Effector memory CD4-positive, alpha-beta T cell (primary cell): ENCODE measurements at places on chromosomes 1 and 21.
A peak's percentile ranks its signal among the peaks of the same experiment; 100 is the strongest.

GRCh38 chr1:117826540-117827078 is 102.8 kb downstream of the GDAP2 start:
- DNase-seq = no peak

DNA sequence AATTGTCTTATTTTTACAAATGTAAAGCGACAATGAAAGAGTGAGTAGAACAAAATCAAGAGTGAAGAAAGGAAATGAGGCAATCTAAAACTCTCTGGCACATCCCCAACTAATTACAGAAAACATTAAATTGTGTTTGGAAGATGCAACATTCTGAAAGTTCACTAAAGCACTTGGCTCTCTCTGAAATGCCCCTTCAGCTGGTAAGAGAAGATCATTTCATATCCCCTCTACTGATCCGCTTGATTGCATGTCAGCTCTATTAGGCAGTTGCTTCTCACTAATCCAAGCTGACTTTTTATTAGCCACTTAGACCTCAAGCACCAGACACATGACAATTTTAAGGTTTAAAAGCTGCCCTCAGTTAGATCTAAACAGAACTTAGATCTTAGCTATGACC is 262.8 kb upstream of the PRMT6 start:
- DNase-seq = no peak

DNA sequence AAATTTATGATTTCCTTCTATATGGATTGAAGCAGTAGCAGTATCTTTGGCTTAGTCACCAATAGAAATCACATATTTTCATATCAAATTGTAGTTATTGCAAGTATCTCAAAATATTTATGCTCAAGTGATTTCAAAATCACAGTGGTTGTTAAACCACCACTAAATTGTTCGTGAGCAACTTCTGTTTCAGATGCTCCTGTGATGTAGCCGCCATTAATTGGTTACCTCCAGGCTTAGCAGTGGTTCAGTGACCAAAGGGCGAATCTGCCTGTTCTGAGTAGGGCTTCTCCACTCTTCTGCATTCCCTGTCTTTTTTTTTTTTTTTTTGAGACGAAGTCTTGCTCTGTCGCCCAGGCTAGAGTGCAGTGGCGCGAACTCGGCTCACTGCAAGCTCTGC is 1.9 kb upstream of the CNKSR1 start:
- no peak for DNase-seq

- no peak for DNase-seq
Observed at GRCh38 chr1:17558541-17558940, 19.0 kb downstream of the ARHGEF10L start.

DNA sequence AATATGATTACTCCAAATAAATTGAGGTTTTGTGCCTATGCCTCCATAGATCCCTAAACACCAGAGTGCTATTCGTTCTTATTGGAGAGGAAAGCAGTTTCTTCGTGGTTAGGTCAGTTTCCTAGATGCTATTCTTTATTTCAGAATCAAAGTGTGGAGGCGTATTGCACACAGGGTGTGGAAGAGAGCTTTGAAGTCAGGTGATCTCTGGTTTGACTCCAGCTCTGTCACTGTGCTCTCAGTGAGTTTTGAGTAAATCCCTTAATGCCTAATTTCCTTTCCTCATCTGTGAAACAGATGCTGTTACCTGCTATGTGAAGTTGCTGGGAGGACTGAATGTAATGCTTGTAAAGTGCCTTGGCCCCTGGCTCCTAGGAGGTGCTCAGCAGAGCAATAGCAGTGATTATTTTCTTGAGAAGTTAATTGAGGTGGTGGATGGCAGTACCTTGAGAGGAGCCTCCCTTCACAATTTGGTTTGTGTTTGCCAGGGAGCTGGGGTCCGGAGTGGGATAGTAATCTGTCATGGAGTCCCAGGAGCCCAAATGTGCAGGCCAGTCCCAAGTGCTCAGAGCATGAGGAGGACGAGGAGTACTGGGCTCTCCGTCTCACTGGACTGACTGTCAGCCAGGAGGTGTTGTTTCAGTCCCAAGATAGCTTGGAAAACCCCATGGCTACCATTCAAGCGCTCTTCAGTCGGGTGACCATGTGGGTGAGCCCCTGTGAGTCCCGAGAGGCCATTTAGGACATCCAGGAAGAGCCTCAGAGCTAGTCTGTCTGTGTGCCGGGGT is 14.9 kb downstream of the NTPCR start:
- DNase-seq = no peak

DNA sequence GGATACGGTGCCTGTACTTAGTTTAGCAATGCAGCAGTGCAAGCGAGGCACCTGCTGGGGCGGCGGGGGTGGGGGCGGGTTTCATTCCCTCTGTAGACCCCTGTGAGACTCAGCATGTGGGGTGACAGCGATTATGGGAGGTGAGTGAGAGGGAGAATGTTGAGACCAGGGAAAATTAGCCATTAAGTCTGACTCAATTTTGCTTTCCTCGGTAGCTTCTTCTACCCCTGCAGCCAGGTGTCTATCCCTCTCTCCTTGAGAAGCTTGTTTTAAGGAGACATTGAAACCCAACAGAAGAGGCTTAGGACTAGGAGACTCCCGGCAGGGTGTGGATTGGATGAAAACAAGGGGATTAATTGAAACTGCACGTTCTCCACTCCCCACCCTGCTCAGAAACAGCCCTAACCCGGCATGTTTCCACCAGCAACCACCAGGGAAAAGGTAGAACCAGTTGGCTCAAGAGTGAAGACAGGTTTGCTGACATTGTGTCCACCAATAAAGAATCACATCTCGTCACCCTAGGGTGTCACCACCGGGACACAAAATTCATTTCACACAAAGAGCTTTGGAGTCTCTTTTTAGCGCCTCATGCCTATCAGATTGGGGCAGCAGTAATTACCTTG is 20.6 kb upstream of the ATF3 start:
- no peak for DNase-seq

DNA sequence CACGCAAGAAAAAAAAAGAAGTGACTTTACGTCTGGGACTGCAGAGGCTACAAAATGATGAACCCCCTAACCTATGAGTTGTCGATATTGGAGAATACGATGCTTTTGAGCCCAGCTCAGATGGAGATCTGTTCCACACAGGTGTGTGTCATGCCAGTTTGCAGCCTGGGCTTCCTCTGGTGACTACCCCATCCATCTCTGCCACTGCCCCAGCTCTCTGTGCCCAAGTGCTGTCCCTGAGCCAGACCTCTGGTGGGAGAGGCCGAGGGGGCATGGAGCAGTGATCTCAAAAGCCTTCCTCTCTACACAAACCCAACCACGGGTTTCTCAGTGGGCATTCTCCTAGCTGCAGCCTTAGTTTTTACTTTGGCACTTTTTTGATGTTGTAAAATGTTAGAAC is 141.0 kb downstream of the CLIC6 start:
- no peak for DNase-seq

- no peak for DNase-seq
Observed at GRCh38 chr1:153277852-153278251, 18.4 kb downstream of the LORICRIN start.

DNA sequence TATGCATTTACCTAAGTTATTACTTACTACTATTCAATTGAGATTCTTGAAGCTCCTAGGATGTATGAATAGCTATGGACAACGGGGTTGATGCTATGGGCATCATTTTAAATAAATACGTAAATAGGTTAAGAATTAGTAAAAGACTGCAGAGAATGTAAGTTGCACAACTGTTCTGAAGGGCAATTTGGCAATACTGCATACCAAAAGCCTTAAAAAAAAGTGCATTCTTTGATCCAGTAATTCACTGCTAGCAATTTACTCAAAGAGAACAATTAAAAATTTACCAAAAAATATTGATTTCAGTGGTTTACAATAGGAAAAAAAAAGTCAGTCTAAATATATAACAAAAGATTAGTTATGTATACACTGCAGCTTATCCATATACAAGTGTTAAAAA is 3.5 kb downstream of the ARPC5 start:
- DNase-seq = no peak

GRCh38 chr1:108316545-108316944 is 72.7 kb upstream of the NBPF4 start:
- no peak for DNase-seq

DNA sequence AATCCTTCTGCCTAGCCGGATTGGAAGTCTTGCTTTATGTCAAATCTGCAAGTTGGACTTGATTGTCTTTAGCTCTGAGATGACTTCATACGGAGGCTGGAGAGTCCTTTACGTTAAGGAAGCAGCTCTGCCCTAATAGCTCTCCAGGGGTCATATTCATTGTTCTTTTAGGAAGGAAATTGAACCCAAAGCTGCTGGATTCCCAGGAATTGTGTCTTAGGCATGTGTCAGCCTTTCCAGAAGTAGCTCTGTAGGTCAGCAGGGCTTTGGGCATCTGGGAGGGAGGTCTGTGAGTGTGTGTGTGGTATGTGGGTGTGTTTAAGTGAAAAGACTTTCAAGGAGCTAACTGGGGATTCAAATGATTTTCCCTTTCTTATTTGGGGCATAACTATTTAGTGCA is 82.4 kb downstream of the ABCA4 start:
- no peak for DNase-seq

GRCh38 chr21:45973475-45974072 is 8.0 kb upstream of the COL6A1 start:
- peak; percentile 57 for DNase-seq

GRCh38 chr1:202710070-202711045 is at the start of gene SYT2:
Gene SYT2, minus strand, starts transcription at chr1:202710454. Its CDS starts 104,682 bp downstream, at chr1:202605772.
- no peak for DNase-seq

- DNase-seq = no peak
Observed at GRCh38 chr1:66396212-66396890, 137.6 kb upstream of the SGIP1 start.

- DNase-seq = no peak
Observed at GRCh38 chr1:112172294-112172882, 182.9 kb upstream of the KCND3 start.

DNA sequence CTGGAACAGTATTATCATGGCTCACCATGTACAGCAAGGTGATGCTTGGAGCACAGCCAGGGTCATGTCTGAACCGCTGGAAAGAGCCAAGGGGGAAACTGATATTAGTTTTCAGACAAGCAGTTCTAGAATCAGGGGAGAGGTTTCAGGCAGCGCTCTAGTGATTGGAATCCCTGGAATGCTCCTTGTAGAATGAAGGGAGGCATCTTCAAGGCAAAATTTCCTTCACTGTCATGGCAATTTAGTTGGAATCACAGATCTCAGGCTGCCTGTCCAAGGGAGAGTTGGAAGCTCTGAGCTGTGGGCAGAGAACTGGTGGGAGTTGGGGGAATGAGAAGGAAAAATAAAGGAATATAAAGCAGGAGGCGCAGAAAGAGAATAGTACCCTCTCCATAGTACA is 737.1 kb downstream of the PTPRU start:
- DNase-seq = no peak

DNA sequence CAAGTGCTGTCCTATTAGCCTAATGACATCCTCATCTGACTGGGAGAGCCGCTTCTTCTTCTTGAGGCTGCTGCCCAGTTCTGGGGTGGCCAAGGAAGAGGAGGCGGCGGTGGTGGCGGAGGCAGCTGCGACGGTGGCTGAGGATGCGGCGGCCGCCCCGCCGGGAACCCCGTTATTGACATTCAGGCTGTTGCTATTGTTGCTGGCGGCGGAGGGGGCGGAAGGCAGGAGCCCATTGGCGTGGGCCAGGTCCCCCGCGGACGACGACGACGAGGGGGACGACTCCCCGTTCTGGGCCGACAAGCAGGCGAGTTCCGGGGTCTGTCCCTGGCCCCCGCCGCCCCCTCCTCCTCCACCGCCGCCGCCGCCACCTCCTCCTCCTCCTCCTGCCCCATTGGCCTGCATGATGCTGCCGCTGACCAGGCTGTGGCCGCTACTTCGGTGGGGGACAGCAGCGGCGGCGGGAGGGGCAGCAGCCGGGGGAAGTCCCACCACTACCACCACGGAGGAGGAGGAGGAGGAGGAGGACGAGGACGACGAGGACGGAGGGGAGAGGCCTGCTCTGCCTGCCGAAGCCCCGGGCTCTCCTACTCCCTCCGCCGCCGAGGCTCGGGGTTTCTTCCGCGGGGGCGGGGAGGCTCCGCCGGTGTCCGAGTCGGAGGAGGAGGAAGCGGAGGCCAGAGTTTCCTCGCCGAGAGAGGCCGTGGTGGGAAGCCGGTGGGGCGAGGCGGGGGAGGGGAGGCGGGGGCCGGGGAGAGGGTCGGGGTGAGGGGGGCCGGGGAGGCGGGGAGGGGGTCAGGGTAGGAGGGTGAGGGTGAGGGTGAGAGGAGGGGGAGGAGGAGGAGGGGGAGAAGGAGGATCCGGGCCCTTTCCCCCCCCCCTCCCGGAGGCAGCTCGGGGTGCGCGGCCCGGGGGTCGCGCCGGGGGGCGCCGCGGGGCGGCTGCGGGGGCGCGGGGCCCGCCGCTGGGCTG is 610 bp downstream of the WDR26 start:
- DNase-seq = peak; percentile 54

- no peak for DNase-seq
Observed at GRCh38 chr1:9960706-9961562, 17.7 kb downstream of the NMNAT1 start.

GRCh38 chr1:167491586-167492461 is 26.5 kb downstream of the CD247 start:
- DNase-seq = no peak

GRCh38 chr1:54153535-54154439 is 987 bp upstream of the CDCP2 start:
- no peak for DNase-seq

GRCh38 chr1:20389571-20389970 is 96.4 kb downstream of the CAMK2N1 start:
- DNase-seq = no peak

DNA sequence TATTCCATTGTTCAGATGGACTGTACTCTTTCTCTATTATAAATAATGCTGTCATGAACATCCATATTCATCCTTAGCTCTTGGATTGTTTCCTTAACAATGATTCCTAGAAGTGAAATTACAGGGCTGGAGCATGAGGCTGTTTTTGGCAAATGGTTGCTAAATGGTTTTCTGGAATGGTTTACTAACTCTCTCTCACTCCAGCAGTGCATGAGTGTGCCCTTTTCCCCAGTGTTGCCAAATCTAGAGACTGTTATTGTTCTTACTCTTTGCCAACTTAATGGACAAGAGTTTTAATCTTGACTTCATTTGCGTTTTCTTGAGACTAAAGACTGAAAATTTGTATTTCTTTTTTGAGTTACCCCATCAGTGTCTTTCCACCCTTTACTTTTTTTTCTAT is 113.0 kb downstream of the PAPPA2 start:
- DNase-seq = no peak

GRCh38 chr1:208562151-208562960 is 318.2 kb upstream of the PLXNA2 start:
- no peak for DNase-seq

- DNase-seq = no peak
Observed at GRCh38 chr1:238581332-238581731, 690.6 kb upstream of the ZP4 start.

- DNase-seq = no peak
Observed at GRCh38 chr1:179825798-179826460, 51.7 kb downstream of the TOR1AIP2 start.

DNA sequence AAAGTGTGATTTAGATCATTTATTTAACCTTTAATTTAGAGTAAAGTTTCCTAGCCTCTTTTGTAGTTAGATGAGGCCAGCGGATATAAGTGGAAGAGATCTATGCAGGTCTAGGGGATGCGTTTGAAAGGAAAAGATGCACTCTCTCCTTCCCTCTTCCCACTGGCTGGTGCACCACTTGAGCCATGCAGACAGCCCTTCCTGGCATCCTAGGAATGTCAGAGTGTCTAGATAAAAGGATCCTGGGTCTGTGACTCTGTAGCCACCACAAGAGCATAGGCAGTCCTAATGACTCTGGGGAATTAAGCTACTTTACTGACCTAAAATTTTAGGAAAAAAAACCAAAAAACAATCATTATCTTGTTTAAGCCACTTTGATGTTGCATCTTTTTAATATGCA is 16.0 kb upstream of the STUM start:
- DNase-seq = no peak
